ENCODE measurements at places on chromosomes 6 and 20. TPM values are rescaled to one million over a fixed set of nuclear protein-coding genes. Genes with fewer than 3 reads are reported as not detected.

- peak; percentile 83 for DNase-seq
Observed at GRCh38 chr20:59577809-59578435, 26.4 kb upstream of the PHACTR3 start.

The C6orf163 gene
- 2.7 TPM for total RNA-seq

GRCh38 chr6:90293319-90293953 lies 3.2 kb downstream of the BACH2 start:
- DNase-seq: no peak

- no peak for DNase-seq
Observed at GRCh38 chr6:144736763-144737162, 451.6 kb downstream of the UTRN start.

- no peak for DNase-seq
Observed at GRCh38 chr20:22379472-22379871, 204.9 kb downstream of the FOXA2 start.

DNA sequence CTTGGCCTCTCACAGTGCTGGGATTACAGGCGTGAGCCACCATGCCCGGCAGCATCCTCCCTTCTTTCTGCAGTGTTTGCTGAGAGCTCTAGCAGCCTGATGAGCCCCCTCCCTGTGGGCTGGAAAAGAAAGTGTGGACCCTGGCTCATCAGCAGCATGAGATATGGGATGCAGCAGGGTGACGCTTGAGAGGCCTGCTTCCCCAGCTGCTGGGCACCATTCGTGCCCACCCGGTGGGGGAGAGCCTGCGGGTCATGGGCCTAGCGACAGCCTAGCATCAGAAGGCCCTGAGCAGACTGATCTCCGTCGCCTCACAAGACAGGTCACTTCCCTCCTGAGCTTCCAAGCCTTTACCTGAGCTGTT lies 16.0 kb upstream of the CCDC167 start:
- DNase-seq: peak; percentile 21

The MAS1 gene
- not detected for total RNA-seq

DNA sequence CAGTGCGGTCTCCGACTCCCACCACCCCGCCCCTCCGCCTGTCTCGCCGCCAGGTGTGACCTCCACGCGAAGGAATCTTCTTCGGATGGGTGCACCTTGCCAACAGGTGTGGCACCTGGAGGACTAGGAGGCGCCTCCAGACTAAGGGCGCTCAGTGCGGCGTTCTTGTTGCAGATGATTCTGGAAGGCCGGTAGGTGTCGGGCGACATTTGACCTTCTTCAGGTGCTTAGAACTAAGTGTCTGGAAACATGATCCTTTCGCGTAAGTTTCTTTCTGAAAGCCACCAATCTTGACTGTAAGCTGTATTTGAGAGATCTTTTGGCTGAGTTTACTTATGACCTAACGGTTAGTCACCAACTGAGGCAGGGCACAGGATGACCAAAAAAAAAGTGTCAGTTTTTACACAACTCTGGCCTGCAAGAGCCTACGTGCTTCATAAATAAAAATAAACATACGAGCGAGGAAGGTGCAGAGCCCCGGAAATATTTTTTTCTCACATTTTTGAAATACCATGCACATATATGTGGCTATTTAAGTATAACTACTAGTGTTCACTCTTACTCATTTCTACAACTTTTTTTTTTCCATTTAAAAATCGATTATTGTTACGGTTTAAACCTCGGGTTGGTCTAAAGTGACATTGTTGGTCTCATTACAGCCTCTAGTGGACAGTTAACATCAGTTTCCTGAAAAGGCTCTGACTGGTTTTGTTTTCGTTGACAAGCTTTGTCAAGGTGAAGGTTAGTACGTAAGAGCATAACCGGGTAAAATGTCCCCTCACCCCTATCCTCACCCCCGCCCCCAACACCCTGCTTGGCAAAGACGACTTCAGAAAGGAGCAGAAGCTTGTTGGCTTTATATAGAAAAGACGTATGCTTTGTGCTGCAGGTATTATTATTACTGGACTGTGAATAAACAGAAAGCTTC lies 1.6 kb upstream of the ATXN1 start:
- peak; percentile 98 for DNase-seq

- no peak for DNase-seq
Observed at GRCh38 chr20:52867305-52867704, 104.9 kb upstream of the TSHZ2 start.

GRCh38 chr6:42042108-42042507 lies 8.2 kb upstream of the TAF8 start:
- DNase-seq: no peak

- DNase-seq: no peak
Observed at GRCh38 chr6:137362878-137363804, 131.1 kb downstream of the OLIG3 start.

The CABLES2 gene
- total RNA-seq: 1.8 TPM
